ENCODE measurements at places on chromosomes 12 and 14.

DNA sequence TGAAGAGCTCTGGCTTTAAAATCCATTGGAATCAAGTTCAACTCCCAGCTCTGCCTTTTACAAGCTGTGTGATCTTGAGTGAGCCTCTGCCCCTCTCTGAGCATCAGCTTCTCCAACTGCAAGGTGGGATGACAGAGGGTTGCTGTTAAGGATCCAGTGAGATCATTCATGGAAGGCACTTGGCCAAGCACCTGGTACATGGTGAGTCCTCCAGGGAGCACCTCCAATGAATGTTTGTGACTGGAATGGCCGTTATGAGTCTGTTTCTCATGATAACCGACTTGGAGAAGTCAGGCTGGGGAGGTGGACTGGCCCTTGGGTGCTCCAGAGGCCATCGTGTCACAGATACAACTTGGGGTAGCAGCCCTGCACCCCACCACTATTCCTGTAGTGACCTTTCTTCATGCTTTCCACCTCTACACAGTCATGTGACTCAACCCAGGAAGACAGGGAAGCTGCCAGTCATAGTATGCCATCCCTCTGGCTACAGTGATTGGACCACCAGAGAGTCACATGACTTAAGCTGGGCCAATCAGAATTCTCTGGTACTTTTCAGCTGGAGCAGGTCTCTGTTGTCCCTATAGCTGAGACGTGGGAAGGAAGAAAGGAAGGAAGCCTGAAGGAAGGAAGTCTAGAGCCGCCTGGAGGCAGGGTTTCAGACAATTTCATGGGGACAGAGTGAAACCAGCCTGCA is 146.5 kb upstream of the MYL2 start:
- peak; percentile 31 for DNase-seq

- DNase-seq = no peak
Observed at GRCh38 chr12:15535352-15535781, 213.1 kb downstream of the PTPRO start.

DNA sequence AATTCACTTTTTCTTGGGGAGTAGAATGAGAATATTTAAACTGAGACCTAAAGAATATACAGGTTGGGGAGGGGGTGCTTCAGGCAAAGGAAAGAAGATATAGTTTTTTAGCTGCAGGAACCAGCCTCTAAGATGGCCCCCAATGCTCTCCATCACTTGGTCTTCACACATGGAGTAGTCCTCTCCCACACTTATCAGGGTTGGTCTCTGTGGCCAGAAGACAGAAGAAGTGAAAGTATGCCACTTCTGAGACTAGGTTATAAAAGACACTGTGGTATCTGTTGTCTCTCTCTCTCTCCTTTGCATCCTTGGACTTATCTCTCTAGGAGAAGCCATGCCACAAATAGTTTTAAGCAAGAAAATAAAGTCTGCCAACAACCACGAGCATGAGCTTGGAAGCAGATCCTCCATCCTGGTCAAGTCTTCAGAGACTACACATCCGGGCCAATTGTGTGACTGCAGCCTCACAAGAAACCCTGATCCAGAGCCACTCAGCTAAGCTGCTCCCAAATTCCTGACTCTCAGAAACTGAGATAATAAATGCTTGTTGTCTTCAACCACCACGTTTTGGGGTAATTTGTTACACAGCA is 18.0 kb downstream of the PUS7L start:
- no peak for DNase-seq

DNA sequence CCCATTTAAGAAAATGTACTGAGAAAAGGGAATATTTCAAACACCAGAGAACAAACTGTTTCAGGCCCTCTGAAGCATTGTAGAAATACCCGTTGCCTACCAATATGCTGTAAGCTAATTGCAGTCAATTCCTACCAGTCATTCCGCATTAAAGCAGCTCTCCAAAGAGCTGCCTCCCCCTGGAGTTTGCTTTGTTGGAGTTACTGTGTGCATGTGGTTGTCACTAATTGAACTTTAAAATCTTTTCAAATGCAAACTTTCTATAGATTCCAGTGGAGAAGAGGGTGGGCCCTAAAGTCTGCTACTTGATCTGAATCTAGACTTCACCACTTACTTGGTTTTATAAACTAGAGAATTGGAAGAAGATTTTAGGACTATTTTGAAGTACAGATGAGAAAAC is 112.7 kb downstream of the PLXNC1 start:
- DNase-seq = peak; percentile 45

- DNase-seq = no peak
Observed at GRCh38 chr12:120075034-120075616, 41.4 kb downstream of the RAB35 start.

DNA sequence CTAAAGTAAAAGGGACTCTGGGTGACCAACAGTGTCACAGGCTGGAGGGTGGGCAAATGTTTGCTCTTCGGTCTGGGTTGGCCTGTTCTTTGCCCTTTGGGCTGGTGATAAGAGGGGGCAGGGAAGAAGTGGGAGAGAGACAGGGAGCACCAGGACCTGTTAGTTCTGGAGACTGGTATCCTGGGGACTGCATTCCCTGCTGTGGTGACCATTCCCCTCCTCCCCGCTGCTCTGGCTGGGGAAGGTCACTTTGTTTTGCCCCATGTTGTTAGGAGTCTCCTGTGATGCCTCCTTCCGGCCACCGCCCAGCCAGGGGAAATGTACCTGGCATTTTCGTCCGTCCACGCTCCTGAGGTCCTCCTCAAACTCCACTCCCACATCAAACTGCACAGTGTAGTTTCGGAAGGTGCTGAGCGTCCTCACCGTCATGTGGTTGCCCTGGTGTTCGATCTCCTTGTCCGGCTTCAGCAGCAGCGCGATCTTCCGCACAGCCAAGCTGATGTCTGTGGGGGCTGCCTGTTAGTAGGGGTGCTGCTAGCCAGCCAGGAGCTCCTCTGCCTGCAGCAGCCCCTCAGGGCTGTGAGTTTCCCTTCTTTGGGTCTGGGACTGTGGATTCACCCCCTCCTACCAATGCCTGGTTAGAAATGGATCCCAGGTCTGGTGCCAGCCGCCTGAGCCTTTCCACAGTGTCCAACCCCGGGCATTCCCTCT is 618 bp downstream of the RBP5 start:
- DNase-seq = no peak

Measured in iPS DF 6.9 (cell line).